Activated naive CD4-positive, alpha-beta T cell treated with anti-CD3 and anti-CD28 coated beads, Interleukin-2, amount 50 U/mL, for 16 hours (primary cell): ENCODE measurements at places on chromosomes 3 and 15.

GRCh38 chr3:123859177-123859576 is 25.0 kb downstream of the MYLK start:
- DNase-seq = no peak

GRCh38 chr3:10949197-10949596 is 43.4 kb upstream of the SLC6A1 start:
- no peak for DNase-seq

- no peak for DNase-seq
Observed at GRCh38 chr3:147360646-147361453, 45.5 kb downstream of the ZIC4 start.

DNA sequence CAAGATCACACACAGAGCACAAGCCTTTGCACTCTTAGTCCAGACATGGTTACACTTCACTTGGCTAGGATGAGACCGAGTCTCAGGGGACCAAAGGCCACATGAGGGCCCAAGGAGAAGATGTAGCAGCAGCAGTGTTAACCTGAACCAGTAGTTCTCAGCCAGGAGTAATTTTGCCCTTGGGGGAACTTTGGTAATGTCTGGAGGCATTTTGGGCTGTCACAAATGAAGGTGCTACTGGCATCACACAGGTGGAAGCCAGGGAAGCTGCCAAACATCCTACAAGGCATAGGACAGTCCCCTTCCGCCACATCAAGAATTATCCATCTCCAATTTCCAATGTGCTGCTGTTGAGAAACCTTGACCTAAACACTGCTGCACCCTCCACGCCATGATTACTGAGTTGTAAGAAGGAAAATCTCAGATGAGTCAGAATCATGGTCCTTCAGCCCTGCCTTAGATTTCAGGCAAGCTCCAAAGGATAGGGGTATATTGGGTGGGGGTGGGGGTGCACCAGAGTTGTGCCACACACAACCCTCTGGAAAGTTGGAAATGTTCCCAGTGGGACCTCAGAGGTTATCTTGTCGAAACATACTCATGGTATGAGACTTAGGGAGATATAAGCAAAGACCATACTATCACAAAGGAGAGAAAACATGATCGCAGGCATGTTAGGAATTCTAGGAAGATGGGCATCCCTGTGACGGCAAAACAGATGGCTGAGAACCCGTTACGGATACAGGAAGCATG is 36.2 kb downstream of the SEMA5B start:
- DNase-seq = no peak

GRCh38 chr15:49809894-49810609 is 189.2 kb downstream of the DTWD1 start:
- DNase-seq = no peak

GRCh38 chr3:55416331-55416821 is 70.7 kb downstream of the WNT5A start:
- DNase-seq = no peak

- no peak for DNase-seq
Observed at GRCh38 chr15:40344217-40344616, 3.5 kb upstream of the CCDC9B start.

GRCh38 chr3:135226057-135226456 is 431.0 kb downstream of the EPHB1 start:
- no peak for DNase-seq

GRCh38 chr3:177481329-177481728 is 284.0 kb upstream of the TBL1XR1 start:
- no peak for DNase-seq

- no peak for DNase-seq
Observed at GRCh38 chr15:78390242-78390641, 47.8 kb upstream of the IREB2 start.

DNA sequence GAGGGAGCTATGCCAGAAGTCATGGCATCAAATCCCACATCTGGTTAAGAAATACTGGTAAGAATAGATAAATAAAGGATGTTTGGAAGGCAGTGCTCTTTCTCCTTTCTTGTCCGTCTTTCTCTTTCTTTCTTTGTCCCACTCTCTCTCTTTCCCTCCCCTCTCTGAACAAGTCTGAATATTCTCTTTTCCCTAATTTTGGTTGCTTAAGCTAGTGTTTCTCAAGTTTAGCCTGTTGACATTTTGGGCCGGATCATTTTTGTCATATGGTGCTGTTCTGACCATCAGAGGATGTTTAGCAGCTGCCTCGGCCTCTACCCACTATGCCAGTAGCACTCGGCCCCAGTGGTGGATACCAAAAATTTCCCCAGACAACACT is 405.3 kb upstream of the C2CD4B start:
- DNase-seq = no peak

- no peak for DNase-seq
Observed at GRCh38 chr15:63815796-63816533, 17.8 kb downstream of the HERC1 start.

DNA sequence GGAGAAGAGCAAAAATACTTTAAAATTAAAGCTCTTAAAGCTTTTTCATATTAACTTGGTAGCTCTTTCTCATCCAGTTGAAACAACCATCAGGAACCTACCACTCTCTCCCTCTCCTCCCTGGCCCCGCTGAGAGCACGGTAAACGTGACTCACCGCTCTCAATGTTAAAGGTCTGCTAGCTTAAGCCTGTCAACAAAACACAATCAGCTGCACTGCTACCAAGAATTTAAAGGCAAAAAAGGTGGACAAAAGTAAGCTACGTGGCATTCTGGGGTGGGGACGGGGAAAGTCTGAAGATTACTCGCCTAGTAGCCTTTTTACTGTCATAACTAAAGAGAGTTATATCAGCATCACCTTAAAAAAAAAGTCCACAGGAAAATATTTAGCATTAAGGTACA is 8.4 kb upstream of the GP5 start:
- DNase-seq = no peak

DNA sequence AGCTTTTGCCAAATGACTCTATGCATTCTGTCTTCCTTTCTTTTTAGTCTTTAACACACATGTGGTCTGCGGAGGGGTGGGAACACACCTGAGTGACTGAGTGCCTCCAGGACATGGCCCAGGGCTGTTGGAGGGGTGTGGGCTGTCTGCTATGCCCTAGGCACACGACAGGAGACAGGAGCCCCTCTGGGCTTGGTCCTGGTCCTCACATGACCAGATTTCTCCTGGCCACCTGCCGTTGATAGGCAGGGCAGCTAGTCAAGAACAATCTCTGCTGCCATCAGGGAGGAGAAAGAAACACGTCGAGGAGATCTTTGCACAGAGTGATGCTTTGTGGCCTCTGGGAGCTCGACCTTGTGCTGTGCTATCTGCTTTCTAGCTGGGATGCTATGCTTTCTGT is 176.6 kb downstream of the KLF13 start:
- no peak for DNase-seq

GRCh38 chr3:56157693-56158362 is 310.4 kb downstream of the ERC2 start:
- DNase-seq = no peak

DNA sequence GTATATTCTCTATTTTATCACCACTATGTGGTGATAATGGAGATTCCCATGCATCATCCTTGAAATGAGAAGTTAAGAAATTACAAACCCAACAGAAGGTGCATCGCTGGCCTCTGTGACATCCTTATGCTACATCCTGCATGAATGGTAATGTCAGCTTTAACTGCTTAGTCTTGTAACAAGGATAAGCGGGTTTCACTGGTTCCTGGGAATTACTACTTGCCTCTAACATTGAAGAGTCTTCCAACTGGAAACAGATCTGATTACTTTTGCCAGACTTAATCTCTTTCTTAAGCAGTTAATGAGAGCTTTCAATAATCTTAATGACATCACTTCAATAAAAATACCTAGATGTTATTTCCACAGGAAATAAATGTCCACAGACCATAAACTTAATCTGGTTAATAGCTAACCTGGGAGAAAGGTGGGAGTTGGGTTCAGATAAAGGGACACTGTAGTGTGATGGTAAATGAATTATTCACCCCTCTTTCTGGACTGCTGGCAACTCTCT is 44.0 kb downstream of the FMN1 start:
- no peak for DNase-seq

GRCh38 chr15:91706322-91707032 is 147.0 kb upstream of the SLCO3A1 start:
- DNase-seq = peak; percentile 81

GRCh38 chr3:118380576-118380975 is 654.1 kb downstream of the IGSF11 start:
- no peak for DNase-seq

DNA sequence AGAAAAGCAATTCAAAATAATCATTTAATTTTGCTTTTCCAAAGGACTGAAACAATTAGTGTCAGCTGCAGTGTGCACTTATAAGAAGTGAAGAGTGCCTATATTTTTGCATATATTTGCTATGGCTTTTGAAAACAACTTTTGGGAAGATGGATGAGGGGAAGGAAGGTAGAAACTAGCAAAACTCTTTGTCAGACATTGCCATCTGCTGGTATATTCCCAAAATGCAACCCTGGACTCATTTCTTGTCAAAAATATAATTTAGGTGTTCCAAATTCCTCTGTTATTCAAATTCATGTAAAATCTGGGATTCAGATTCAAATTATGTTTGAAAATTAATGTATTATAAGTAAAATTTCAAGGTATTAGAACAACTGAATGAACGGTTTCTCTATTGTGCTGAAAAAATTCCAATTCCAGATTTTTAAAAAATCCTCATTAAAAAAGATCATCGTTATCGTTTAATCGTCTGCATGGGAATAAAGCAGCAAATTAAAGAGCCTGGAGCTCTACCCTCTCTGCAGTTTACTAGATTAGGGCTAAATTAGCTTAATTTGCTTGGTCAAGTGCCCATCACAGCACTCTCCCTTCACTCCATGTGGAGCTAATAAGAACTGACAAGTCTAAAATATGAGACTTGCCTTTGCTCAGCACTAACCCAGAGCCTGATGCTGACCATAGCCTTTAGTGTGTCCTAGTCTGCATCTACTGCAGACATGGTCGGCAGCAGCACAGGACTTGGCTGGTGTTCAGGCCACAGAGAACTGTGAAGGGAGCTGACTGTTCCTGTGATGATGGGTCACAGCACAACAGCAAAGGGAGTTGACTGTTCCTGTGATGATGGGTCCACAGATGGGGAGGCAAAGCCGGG is 67.9 kb upstream of the MITF start:
- no peak for DNase-seq

GRCh38 chr3:27658741-27659140 is 63.4 kb downstream of the EOMES start:
- no peak for DNase-seq

- DNase-seq = no peak
Observed at GRCh38 chr3:53137835-53138446, 7.7 kb upstream of the RFT1 start.

GRCh38 chr3:74134831-74135230 is 479.6 kb downstream of the CNTN3 start:
- DNase-seq = no peak

DNA sequence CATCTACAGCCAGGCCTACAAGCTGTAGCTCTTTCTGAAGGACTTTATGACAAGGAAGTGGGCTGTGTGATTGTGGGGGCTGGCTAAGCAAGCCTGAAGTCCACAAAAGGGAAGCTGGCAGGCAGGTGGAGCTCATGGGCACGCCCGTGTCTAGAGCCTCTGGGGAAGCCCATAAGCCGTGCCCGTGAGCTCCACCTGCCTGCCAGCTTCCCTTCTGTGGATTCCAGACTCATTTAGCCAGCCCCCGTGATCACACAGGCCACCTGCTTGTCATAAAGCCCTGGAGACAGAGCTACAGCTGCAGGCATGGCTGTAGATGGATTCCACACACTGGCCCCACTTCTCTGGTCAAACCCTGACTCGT is 15.2 kb downstream of the EFCC1 start:
- peak; percentile 63 for DNase-seq

DNA sequence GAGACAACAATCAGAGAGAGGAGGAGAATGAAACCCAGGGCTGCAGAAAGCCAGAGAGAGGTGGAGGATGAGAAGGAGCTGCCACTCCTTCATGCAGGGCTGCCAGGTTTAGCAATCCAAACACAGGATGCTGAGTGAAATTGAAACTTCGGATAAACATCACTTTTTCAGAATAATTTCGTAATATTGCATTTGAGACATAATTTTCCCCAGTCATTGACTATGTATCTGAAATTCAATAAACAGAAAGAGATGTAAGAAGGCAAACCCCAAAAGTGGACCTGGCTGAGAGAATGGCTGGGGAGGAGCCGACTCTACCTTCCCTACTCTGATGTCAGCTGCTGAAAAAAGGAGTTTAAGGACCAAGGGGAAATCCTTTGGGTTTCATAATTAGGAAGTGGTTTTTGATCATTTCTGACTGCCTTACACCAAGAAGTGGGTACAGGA is 33.8 kb downstream of the SLC9A9 start:
- DNase-seq = no peak

GRCh38 chr3:192024751-192025150 is 563.8 kb downstream of the PYDC2 start:
- no peak for DNase-seq

DNA sequence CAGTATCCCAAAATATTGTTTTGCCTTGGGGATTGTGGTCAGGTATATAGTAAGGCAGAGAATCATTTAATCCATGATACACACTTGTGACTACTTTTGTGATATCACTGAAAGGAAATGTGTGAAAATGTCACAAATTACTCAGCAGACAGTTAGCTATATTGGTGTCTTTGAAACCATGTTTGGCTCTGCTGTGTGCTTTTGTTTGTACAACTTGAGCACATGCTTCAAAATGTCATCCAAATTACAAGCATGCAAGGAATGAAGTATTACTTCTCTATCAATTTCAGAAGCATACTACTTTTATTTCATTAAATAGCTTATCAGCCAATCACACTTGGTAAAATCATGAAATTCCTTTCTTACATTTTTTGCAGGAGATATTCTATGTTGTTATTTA is 619.0 kb upstream of the AGTR1 start:
- DNase-seq = no peak

DNA sequence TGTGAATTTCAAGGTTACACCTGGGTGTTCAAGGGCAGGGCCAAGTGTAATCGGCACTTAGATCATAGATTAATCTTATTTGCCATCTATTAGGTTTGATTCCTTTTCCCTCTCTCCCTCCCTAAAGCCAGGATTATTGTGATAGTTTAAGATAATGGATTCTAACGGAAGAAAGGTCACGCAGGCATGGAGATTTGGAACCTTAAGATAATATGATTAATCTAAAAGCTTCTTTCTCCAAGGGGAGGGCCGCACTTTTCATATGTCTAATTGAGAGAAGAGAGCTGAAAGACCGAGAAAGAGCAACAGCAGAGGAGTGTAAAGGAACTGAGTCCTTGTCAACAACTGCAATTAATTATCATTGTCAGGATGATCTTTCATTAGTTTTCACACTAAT is 858.8 kb upstream of the NR2F2 start:
- no peak for DNase-seq

GRCh38 chr3:177626045-177626444 is 428.8 kb upstream of the TBL1XR1 start:
- no peak for DNase-seq

DNA sequence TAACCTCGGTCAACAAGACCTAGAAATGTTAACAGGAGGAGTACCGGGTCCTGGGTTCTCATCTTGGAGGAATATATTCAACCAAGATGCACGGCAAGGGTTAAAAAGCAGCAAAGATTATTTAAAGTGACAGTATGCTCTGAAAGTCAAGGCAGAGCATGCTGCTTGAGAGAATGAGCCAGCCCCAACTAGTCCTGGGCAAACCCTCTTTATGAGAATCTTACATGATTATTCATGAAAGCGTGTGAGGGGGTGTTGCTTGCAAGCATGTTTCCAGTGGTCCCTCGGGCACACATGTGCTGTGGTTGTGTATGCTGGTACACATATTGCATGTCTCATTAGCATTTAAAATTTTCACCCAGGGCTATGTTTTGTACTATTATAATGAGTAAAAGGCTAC is 1445.6 kb downstream of the SI start:
- no peak for DNase-seq
